ENCODE measurements at places on chromosomes 4 and X. TPM values are rescaled to one million over a fixed set of nuclear protein-coding genes. Genes with fewer than 3 reads are reported as not detected.

CT47A1 gene
- total RNA-seq: not detected

MBNL3 gene
- total RNA-seq: 40.6 TPM

VEGFC gene
- 3.4 TPM for total RNA-seq

ANK2 gene
- 21.0 TPM for total RNA-seq

GUCY1B1 gene
- total RNA-seq: 42.1 TPM

APBB2 gene
- total RNA-seq: 68.3 TPM

TLR2 gene
- 7.7 TPM for total RNA-seq

TEX13C gene
- total RNA-seq: not detected

PNMA6A gene
- 2.6 TPM for total RNA-seq

DOK7 gene
- 0.61 TPM for total RNA-seq

FGFR3 gene
- 31.2 TPM for total RNA-seq

XAGE2 gene
- total RNA-seq: not detected

DUX4 gene
- not detected for total RNA-seq

STATH gene
- total RNA-seq: not detected

COL25A1 gene
- total RNA-seq: 0.35 TPM

CXorf65 gene
- total RNA-seq: not detected

SYTL5 gene
- total RNA-seq: 9.4 TPM

KCNIP4 gene
- 0.96 TPM for total RNA-seq

RHOXF2 gene
- not detected for total RNA-seq

ADH7 gene
- total RNA-seq: not detected

SERPINA7 gene
- total RNA-seq: not detected

AMBN gene
- total RNA-seq: not detected

LSM6 gene
- 18.9 TPM for total RNA-seq

RAB41 gene
- not detected for total RNA-seq

SPANXA1 gene
- total RNA-seq: not detected

CCNB3 gene
- 0.80 TPM for total RNA-seq

NEXMIF gene
- total RNA-seq: 6.8 TPM

ARSJ gene
- total RNA-seq: 6.5 TPM

TCEAL7 gene
- 12.1 TPM for total RNA-seq

PLXNA3 gene
- 51.7 TPM for total RNA-seq

SLC9B1 gene
- 0.65 TPM for total RNA-seq

GLA gene
- 26.9 TPM for total RNA-seq

TGIF2LX gene
- not detected for total RNA-seq

Measured in mucosa of descending colon (tissue), 3 donors.